ENCODE measurements at places on chromosomes 7 and 10. TPM values are rescaled to one million over a fixed set of nuclear protein-coding genes. Genes with fewer than 3 reads are reported as not detected.

KLLN gene
- 0.43 TPM for total RNA-seq

PIK3CG gene
- 12.7 TPM for total RNA-seq

PAOX gene
- total RNA-seq: 3.2 TPM

C10orf62 gene
- not detected for total RNA-seq

RHOBTB1 gene
- total RNA-seq: not detected

GFRA1 gene
- 0.11 TPM for total RNA-seq

All from activated T-cell treated with anti-CD3 and anti-CD28 coated beads, Interleukin-2, amount 50 U/mL, for 4 hours (primary cell).